ENCODE measurements at places on chromosomes 3 and 15.

- no peak for DNase-seq
Measured at GRCh38 chr3:43353923-43354670, 67.8 kb downstream of the SNRK start.

DNA sequence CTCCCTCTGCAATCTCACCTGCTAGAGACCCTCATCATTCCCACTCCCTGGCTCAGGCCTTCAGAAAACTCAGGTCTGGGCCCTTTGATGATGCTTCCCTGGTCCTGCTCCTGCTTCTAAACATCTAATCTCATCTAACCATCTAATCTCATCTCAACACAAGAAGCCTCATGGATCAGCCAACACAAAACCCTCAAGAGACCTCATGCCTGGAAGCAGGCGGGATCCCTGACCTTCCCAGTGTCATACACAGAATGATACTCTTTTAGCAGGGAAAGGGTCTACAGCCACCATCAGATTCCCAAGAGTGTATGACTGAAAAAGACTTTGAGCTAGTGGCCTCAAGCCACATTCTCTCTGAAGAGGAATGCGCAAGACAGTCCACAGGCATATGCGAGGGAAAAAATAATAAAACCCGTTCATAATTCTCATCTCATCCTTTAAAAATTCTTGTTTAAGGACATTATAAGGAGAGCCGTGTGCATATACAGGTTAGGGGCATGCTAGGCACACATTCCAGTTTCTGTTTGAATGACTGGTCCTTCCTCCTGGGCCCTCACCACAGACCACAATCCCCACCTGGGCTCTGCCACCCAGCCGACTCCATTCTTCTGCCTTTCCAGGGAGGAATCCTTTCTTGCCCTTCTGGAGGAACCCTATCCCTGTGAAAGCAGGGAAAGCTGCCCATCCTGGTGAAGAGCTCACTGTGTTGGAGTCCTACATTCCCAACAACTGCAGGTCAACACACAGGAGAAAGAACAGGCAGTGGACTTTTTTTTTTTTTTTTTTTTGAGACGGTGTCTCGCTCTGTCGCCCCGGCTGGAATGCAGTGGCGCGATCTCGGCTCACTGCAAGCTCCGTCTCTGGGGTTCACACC, 2.2 kb downstream of the ZXDC start:
- no peak for DNase-seq

DNA sequence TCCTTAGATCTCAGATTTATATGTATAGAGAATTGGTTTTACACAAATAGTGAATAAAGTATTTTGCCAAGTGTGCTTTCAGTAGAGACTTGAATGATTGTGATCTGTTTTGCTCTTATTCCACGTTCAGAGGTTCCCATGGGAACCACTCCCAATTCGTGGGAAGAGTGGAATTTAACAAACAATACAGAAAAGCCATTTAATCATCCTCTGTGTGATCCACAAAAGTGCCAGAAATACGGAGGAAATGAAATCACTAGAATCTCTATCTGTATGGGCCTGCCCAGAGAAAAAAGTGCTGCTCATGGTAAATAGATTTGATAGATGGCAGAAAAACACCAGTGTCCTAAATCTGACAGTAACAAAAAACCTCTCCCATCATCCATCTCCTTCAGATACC, 56.0 kb downstream of the CNTN4 start:
- DNase-seq, result no peak

DNA sequence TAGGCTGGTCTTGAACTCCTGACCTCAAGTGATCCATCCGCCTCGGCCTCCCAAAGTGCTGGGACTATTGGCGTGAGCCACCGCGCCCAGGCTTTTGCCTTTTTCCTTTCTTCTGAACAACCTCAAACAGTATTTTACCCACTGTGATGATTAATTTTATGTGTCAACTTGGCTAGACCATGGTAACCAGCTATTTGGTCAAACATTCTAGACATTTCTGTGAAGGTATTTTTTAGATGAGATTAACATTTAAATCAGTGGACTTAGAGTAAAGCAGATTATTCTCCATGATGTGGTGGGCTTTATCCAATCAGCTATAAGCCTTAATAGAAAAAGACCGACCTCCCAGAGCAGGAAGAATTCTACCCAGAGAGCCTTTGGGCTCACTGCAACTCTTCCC, 6.0 kb downstream of the SPATA12 start:
- DNase-seq, result no peak

DNA sequence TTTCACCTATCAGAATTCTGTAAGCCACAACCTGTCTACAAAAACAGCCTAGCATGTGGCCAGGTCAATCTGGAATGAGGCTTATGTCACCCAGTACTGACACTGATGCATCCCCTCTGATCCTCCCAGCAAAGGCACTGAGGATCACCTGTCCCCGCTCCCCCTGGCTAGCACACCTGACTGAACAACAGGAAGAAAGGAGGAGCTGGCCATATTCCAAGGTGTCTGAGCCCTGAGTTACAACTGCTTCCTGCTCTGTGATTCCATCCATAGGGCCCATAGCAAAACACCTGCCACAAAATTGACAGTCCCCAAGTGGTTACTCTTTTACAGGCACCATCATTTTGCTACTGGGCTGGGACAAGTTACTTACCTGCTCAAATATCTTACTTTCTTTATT, 555.5 kb upstream of the CFAP20DC start:
- DNase-seq, result no peak

DNA sequence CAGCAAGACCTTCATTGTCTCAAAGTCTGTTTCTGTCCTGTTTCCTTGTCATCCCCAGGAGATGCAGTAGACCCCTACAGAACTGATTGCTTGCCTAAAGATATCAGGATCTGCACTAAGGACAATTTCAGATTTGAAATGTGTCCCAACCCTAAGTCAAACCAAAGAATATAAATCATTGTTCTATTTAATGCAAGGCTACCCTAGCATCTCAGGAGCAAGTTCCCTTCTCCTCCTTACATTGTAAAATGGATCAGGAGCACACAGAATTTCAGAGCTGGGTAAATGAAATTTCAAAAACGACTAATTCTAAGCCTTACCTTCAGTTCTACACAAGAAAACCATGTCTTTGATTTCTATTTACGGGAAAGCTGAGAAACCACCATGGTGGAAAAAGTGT, 360.9 kb upstream of the KCNH8 start:
- DNase-seq, result no peak

- DNase-seq, result no peak
Measured at GRCh38 chr3:169914321-169914720, 2.9 kb downstream of the SAMD7 start.

GRCh38 chr3:124791639-124792151, 61.4 kb downstream of the UMPS start:
- DNase-seq, result no peak

- no peak for DNase-seq
Measured at GRCh38 chr3:50850639-50851511, 176.1 kb downstream of the DOCK3 start.

DNA sequence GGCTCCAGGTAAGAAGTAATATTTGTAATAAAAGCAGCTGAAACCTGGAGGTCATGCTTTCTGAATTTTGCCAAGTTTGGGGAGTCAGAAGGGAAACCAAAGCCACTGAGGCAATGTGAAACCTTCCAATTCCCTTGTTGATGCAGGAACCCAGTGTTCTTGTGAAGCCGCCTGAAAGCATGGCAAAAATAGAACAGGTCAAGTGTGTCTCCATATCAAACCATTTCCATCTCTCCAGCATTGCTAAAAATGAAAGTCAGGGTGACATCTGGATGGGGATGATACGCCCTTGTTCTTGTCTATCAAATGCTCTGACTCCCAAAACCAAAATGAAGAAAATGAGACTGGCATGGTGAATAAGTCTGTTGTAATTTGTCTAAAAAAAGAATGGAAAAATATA, 362.5 kb downstream of the VPS13C start:
- no peak for DNase-seq

- DNase-seq, result peak; percentile 13
Measured at GRCh38 chr15:66866656-66867055, 164.6 kb downstream of the SMAD6 start.

GRCh38 chr3:16743276-16743675, 138.1 kb upstream of the DAZL start:
- DNase-seq, result no peak

DNA sequence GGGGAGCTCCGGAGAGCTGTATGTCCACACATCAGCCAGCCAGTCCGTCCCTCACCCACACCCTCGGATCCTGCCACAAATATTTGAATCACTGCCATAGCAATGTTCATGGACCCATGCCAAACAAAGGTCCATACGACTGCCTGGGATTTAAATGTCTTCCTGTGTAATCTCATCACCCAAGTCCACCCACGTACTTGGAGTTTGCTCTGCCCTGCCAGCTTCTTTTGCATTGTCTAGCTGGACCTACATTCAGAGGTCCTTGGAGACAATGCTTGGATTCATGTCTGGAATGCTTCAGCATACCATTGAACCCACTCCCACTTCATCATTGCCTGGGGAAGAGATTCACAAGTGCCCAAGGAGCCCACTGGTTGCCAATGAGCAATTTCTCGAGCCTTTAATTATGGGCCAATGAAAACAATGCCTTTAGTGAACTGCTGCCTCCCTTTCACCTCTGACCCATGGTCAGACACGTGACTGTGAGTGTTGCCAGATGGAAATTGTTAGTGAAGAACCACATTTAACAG, 90.4 kb upstream of the PHLDB2 start:
- DNase-seq, result no peak

- DNase-seq, result no peak
Measured at GRCh38 chr3:101825904-101826445, 23.3 kb upstream of the NFKBIZ start.

GRCh38 chr3:36729204-36730056, 34.9 kb downstream of the DCLK3 start:
- no peak for DNase-seq

GRCh38 chr3:15216501-15216900, 10.5 kb downstream of the CAPN7 start:
- no peak for DNase-seq

- DNase-seq, result no peak
Measured at GRCh38 chr15:90181776-90182175, 19.4 kb upstream of the SEMA4B start.

GRCh38 chr15:40471808-40472150, 995 bp downstream of the CHST14 start:
- peak; percentile 63 for DNase-seq

GRCh38 chr15:74124759-74125158, 5.6 kb upstream of the ISLR2 start:
- DNase-seq, result no peak
